HL-60 (cell line): ENCODE measurements at places on chromosomes 5 and 9.

DNA sequence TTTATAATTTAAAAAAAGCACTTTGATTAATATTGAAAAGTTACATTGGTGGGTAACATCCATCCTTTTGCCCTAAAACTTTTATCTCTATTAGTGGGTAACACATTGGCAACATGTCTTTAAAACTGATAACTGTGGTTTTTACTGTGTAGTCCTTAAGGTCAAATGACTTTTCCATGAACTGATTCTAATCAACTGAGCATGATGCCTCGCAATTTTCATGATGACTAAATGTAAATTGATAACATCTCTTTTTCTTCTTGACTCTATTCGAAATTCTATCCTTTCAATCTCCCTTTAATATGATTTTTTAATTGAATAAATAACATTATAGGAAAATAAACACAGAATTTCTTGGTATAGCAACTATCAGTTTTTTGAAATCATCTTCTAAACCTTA, 6.3 kb upstream of the IL5 start:
- no peak for DNase-seq

GRCh38 chr9:105307591-105308130, 63.2 kb downstream of the SLC44A1 start:
- DNase-seq: no peak

- no peak for DNase-seq
Observed at GRCh38 chr5:8923526-8923925, 622.3 kb downstream of the SEMA5A start.

GRCh38 chr5:43609752-43610151, 6.8 kb downstream of the NNT start:
- DNase-seq: no peak

DNA sequence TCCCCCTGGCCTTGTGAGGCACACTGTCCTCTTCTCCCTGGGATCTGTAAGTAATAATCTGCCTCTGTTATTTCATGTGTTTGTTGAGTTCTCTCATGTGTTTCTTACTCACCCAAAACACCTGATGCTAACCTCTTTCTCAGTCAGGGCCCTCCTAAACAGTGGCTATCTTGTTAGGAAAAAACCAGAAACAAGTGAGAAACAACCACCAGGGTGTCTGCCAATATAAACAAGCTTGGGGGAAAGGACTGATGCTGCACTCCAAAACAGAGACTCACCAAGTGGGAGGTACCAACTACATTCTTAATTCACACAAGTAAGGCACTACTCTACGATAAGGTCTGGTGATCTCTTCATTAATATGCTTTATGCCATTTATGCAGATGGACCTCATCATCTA, 564.4 kb downstream of the SEMA5A start:
- no peak for DNase-seq

GRCh38 chr9:98159301-98159700, 33.1 kb downstream of the CORO2A start:
- DNase-seq: no peak

DNA sequence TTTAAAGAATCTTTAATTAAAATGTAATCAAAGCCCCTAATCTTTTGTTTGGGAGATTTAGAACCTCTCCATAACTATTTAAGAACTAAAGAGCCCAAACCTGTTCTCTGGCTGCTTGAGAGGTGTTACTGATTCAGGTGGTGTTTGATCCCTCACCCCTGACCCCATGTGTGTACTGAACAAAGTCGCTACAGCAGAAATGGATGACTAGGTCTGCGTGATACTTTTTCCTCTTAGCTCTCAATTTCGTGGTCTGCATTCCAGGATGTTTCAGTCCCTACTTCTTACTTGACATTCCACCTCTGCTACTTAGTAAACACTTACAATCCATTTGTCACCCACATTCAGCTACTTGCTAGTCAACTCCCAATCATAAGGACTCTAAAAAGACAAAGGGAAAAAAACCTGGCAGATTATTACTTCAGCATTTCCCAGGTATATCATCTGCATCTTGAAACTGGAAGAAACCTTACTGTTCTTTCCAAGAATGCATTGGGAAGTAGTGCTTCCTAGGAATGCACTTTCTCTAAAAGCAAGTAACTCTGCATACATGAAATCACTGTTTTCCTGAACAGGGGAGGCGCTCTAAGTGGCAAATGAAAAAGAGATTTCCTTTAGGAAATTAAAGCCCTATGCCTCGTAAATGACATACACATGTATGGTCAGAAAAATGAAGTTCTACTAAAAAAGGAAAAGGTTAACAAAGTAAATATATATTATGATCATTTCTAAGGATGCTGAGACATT, 1091.6 kb downstream of the PTPRD start:
- DNase-seq: no peak

- no peak for DNase-seq
Observed at GRCh38 chr5:55104036-55104772, 1.8 kb downstream of the GZMA start.

DNA sequence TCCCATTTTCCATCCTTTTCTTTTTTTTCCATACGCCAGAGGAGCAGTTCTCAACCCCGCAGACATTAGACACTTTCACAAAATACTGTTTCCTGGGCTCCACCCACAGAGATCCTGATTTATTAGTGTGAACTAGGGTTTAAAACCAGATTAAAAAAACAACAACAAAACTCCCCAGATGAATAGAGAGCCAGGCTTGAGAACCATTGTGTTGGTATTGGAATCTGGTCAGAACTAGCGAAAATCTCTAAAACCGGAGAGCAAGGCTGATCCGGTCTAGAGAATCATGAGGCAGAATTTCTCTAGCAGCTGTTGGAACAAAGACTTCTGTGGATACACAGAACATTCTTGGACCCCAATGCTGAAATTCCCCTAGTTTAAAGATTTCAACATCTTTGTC, 173.0 kb downstream of the PCSK1 start:
- no peak for DNase-seq

- DNase-seq: no peak
Observed at GRCh38 chr5:74575741-74576538, 64.6 kb downstream of the ENC1 start.

- DNase-seq: no peak
Observed at GRCh38 chr5:33072296-33072695, 361.2 kb downstream of the NPR3 start.

- no peak for DNase-seq
Observed at GRCh38 chr9:19411316-19411715, 2.5 kb downstream of the ACER2 start.

- no peak for DNase-seq
Observed at GRCh38 chr5:56463944-56464571, 230.9 kb upstream of the ANKRD55 start.

- DNase-seq: no peak
Observed at GRCh38 chr5:1909346-1909985, 26.7 kb upstream of the IRX4 start.

DNA sequence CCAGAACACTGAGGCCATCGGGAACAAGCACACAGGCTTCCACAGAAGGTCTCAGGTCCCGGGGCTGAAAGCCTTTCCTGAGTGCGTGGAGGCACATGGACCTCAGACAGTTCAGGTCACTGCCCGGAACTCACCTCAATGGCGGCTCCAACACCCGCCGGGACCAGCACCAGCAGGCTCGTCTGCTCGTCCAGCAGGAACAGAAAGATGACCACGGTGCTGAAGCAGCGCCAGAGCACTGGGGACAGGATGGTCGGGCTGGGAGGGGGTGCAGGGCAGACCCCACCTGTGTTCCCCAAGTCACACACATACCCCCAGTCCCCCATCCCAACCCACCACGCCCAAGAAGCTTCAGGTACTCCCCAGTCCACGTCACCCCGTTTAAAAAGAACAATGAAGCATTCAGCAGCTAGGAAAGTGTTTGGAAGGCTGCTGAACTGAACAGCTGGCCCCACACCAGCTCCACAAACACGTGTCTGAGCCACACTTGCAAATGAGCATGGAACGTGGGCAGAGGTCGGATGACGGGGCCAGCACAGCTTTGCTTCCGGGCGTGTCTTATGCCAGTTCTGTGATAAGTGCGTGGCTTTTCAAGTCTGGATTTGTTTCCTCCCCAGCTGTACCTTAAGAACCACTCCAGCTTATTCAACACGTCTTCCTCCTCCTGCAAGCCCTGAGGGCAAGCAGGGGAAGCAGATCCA, 14.6 kb downstream of the CLPTM1L start:
- no peak for DNase-seq

- no peak for DNase-seq
Observed at GRCh38 chr5:32165597-32165996, 8.5 kb downstream of the GOLPH3 start.

DNA sequence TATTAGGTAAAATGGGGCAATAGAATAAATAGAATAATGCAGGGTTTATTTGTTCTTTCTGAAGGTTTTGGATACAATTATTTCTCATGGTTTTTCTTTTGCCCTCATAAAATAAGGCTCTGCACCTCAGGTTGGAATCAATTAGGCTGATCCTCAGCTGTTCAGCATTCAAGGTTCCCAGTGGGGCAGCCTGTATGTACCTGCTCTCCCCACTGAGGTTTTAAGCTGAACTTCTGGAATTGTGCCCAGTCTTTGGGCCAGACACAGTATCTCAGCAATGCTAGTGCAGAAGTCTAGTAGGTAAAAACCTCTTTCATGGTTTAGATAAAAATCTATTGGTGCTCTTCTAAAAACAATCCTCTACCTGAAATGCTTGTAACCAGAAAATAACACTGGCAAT, 98.0 kb downstream of the EDIL3 start:
- no peak for DNase-seq

- DNase-seq: no peak
Observed at GRCh38 chr9:14888272-14888671, 22.0 kb downstream of the FREM1 start.

- no peak for DNase-seq
Observed at GRCh38 chr9:98164912-98165311, 27.5 kb downstream of the CORO2A start.

GRCh38 chr5:62708481-62709325, 130.1 kb downstream of the LRRC70 start:
- no peak for DNase-seq

- no peak for DNase-seq
Observed at GRCh38 chr5:88895681-88896501, 12.9 kb upstream of the MEF2C start.

GRCh38 chr9:134025606-134026541, 593 bp downstream of the BRD3OS start:
- DNase-seq: peak; percentile 38

DNA sequence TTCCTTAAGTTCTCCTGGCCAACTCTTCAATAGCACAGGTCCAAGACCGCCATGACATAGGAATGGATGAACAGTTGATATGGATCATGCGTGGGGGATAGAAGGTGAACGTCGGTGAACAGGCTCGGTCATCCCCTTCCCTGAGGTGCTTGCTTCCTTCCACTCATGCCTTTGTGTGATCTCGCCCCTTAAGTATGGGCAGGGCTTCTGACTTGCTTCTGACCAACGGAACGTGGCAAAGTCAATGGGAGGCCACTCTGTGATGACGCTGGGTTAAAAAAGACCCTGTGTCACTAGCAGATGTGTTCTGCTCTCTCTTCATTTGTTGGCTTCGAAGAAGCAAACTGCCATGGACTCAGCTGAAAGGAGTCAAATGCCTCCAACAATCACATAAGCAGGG, 240.5 kb upstream of the TUT7 start:
- no peak for DNase-seq

DNA sequence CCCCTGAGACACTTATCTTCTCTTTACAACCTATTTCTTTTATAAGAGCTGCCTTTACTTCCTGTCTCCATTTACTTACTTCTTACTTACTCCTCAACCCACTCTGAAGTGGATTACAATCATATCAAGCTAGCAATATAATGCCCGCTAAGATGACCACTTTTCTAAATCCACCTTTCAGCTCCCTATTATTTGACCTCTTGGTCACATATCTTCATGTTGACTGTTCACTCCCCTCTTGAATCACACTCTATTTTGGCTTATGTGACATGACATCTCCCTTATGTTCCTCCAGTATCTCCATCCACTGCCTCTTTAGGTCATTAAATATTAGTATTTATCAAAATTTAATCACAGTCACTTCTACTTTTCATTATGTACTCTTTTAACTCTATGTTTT, 255.3 kb upstream of the TRPC7 start:
- no peak for DNase-seq

- DNase-seq: no peak
Observed at GRCh38 chr5:132289097-132289496, 5.1 kb upstream of the SLC22A4 start.

- DNase-seq: peak; percentile 67
Observed at GRCh38 chr5:141521244-141521781, 32.4 kb downstream of the PCDHGC5 start.

DNA sequence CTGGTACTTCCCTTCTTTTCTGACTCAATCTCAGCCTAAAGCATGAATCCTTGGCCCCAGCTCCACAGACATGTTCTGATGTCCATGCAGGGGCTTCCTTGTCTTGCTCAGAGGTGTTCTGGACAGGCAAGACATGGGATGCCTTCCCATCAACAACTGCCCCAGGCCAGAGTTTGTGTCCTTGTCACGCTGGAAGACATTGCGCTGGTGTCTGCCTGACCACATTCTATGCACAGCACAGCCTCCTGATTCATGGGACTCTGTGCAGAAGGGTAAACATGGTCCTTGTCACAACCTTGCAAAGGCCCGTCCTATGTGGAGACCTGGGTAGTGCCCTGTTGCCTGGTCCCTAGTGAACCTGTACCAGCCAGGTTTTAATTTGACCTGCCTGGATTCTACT, 212.2 kb downstream of the FSTL4 start:
- DNase-seq: no peak

DNA sequence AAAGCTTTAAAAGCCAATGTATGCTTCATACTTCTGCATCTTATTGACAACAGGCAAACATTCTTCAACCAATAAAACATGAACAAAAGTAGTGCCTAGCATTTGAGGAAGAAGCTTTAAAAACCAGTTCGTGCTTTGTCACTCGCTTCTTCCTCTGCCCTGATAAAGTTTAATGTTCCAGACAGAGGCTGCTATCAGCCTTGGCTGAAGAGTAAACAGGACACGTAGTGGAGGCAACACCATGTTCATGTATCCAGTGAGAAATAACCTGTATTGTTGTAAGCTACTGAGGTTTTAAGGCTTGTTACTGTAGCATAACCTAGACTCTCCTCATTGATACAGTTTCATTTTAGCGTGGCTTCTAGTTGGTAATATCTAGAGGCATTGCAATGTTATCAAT, 3.2 kb upstream of the FUBP3 start:
- no peak for DNase-seq

- no peak for DNase-seq
Observed at GRCh38 chr5:84568171-84568570, 183.5 kb upstream of the EDIL3 start.
